ENCODE measurements at places on chromosomes 16 and 17.
A peak's percentile ranks its signal among the peaks of the same experiment; 100 is the strongest.

DNA sequence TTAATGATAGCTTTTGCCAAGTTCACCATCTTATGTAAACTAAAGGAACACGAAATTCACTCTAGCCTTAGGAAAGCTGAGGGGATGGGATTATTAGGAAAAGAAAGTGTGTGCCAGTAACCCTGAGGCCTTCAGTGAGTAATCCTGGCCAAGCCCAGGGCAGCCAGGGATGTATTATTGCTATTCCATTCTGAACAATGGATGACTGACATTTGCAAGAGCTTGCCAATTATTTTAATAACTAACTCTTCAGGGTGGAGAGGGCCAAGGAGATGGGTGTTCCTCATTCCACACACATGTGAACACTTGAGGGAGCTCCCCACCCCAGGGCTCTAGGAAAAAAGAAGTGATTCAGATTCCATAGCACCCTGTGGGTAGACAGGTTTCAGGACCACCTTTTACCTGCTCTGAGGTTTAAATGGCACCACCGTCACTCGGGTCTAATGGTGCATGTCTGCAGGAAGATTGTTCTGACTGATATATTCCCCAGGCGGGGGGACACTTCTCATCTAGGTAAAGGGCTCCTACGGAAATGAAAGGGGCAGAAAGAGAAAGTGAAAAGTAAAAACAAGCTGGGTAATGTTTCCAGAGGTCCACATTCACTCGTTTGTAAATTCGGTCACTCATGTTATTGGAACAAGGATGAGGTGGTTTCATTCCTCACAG is 41.5 kb downstream of the TK2 start:
- no peak for DNase-seq

DNA sequence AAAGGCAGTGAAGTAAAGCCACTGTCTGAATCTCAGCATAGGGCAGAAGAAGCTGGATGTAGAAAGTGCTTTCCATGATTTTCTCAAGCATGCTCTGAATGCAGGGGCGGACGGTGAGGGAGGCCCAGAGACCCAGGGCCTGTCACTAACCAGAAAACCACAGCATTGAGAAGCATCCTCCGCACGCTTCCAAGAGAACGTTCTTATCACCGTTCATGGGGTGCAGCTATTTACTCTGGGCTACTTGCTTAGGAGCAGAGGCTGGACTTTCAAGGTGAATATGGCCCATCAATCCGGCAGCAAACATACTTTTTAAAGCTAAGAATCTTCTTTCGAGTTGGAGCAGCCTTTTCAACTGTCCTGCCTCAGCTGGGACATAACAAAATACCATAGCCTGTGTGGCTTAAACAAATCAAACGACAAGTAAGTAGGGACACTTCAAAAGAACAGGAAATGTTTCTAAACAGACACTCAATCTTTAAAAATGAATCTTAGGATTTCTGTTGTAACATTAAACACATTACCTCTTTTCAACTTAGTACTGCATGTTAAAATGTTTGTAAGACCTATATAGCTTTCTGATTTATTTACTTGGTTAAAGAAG is 46.5 kb upstream of the CDRT4 start:
- no peak for DNase-seq

DNA sequence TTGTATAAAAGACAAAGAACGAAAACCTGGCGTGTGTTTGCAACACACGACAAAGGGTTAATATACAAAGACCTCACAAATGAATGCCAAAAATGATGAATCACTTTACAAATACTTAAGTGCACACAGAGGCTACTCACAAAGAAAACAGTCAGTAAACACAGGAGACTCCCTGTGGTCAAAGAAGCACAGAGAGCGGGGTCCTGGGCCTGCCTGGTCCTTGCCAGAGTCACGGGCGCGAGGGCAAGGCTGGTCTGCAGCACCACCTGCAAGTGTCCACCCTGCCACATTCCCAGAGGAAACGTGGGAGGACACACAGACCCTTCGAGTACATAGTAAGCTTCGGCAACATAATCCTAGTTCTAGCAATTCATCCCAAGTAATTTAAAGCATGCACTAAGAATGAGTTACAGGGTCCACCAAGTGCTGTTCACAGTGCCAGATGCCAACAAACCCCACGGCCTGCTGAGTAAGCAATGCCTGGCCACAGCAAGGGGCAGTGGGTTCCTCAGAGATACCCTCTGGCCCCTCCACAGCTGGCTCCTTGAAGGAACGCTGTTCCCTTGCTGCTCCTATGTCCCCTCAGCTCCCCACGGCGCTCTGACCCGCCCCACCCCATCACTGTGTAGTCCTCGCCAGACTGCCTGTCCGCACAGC is 24.6 kb upstream of the FAAP100 start:
- DNase-seq: no peak

- no peak for DNase-seq
Observed at GRCh38 chr16:51455398-51455797, 304.3 kb upstream of the SALL1 start.

DNA sequence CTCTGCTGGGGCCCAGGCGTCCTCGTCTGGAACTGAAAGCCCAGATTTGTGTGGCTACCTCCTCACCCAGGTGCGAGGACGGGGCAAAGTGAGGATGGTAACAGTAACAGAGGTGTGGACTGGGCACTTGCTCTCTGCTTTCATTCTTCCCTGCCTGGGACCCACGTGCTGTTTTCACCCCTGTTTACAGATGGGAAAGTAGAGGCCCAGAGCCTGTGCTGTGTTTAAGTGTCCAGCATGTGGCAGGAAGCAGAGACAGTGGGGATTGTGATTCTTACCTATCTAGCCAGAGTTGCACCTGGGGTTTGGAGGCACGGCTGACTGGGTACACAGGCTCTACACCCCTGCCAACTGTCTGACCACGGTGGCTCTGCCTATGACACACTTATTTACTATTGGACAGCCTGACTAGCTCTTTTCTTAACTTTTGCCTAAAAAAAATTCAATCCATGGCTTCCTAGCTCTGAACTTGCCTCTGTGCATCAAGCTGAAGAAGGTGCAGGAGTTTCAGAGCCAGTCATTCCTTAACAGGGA is 155.4 kb downstream of the CLEC16A start:
- no peak for DNase-seq

- DNase-seq: no peak
Observed at GRCh38 chr16:6880263-6880662, 452.4 kb upstream of the RBFOX1 start.

- no peak for DNase-seq
Observed at GRCh38 chr17:8386841-8387240, 3.8 kb upstream of the RPL26 start.

DNA sequence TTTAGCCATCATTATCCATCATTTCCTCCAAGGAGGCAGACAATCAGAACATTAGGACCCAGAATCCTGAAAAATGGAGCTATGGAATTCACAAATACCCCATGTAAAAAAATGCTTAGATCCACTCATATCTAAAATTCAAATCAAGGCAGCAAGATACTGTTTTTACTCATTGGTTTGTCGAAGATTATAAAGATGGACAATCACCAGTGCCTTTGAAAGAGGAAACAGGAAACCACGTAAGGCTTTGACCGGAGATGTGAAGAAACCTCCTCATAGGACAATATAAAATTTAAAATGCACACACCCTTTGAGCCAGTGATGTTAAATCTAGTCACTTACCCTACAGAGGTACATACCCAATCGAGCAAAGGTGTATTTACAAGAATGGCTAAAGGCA is 130.0 kb downstream of the XYLT1 start:
- no peak for DNase-seq

DNA sequence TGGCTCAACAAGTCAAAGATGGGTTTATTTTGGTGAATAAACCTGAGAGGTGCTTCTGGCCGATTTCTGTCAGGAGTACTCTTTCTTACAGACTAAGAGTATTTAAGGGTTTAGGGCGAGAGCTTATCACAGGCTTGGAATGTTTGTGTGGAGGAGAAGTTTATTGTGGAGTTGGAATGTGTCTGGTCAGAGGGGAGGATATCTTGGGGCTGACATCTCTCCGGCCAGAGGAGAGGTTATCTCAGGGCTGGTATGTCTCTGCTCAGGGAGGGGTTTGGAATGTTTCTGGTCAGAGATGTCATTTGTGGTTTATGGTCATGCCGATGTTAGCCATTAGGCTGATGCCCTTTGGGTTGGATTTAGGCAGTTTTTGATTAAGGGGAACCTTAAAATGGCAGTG is 236.4 kb upstream of the EEF2KMT start:
- DNase-seq: no peak

- DNase-seq: no peak
Observed at GRCh38 chr17:78823282-78824046, 17.1 kb downstream of the USP36 start.

- DNase-seq: no peak
Observed at GRCh38 chr16:30488764-30489605, 16.4 kb downstream of the ITGAL start.

DNA sequence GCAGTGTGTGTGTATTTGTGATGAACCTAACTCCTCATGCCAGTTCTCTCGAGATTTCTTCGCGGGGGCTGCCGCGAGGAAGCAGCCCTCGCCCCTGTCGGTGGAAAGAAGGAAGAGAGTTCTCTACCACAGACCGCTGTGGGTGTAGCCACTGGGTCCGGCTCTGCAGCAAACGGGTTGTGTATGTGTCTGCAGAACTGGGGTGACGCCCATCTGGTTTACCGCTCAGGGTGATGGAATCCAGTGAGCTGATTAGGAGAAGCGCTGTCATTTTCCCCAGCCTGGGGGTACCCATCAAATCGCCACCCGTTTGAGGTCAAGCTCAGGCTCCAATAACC is 7.7 kb downstream of the CORO6 start:
- DNase-seq: peak; percentile 38

DNA sequence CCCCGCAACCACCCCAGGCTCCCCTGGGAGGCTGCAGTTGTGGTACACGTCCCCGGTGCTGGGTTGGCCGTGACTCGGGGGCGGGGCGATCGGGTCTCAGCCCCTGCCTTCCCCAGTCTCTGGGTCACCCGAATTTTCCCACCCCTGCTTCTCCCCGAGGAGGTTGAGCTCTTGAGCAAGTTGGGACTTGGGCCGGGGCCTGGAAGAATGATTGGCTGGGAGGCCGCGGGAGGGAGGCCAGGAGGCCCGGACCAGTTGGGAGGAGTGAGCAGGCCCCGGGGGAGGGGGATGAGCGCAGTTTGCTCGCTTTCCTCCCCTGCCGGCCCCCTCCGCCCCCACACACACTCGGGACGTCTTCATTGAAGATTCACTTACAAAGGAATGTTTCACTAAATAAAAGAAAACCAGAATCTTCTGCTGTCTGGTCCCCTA is 4.5 kb upstream of the HEXIM1 start:
- no peak for DNase-seq

DNA sequence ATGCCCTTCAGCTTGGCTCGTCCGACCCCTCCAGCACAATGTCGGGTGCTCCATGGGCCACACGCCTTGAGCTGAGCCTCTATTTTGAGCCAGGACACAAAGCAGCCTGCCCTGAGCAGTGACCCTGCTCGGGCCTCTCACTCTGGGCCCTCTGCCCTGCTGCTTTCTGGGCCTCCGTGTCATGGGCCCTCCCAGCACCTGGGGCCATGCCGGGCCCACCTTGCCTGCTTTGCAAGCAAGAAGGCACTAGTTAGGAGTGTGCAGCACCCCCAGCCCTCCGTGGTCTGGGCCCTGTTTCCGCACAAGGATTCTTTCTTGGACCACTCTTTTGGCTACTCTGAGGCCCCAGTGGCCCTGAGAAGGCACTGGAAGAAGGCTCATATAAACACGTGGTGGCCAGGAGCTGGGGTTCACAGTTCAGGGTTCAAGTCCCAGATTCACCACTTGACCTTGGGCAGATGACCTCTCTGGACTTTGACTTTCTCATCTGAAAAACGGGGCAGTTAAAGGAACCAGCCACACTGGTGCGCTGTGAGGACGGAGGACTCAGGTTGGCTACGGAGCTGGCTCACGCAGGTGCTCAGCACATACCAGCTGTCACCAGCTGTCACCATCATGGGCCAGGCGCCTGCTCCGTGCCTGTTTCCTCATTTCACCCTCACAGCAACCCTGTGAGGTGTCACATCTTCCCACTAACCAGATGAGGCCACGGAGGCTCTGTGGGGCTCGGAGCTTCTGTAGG is 166.0 kb upstream of the GSE1 start:
- no peak for DNase-seq

DNA sequence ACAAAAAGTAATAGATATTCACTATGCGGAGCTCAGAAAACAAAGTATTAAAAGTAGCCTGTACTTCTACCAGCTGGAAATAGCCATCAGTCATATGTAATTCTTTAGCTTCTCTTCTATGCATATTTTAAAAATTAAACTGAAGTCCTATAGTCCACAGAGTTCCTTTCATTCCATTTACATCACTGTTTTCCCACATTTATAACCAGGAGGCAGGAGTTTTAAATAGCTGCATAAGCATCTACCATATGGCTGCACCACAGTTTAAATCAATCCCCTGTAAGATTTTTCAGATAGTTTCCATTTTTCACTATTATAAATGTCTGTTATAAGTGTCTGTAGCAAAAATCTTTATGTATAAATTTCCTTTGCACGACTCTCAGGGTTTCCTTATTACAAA is 45.1 kb downstream of the ZFHX3 start:
- no peak for DNase-seq
